ENCODE measurements at places on chromosomes 2 and 18. TPM values are rescaled to one million over a fixed set of nuclear protein-coding genes. Genes with fewer than 3 reads are reported as not detected.

Gene GFPT1
- 218 TPM for total RNA-seq

Gene MYO3B
- total RNA-seq, result 0.05 TPM

Gene CCDC102B
- 3.3 TPM for total RNA-seq

Gene NGEF
- 34.0 TPM for total RNA-seq

Gene LIMS3
- 0.90 TPM for total RNA-seq

Gene MAPK4
- total RNA-seq, result 0.27 TPM

Gene CCBE1
- 0.27 TPM for total RNA-seq

- no peaks in the 10 kb centered on the region for H3K36me3 ChIP-seq
- peaks cover 4% of the 10 kb centered on the region for H3K4me1 ChIP-seq
- no peak overlapping the region for H3K27ac ChIP-seq
- no peak overlapping the region for H3K4me3 ChIP-seq
- peaks cover 4% of the 10 kb centered on the region for H3K27me3 ChIP-seq
- no peak for DNase-seq
These were observed 15.5 kb downstream of the NEURL3 start for GRCh38 chr2:96489663-96490062.

DNA sequence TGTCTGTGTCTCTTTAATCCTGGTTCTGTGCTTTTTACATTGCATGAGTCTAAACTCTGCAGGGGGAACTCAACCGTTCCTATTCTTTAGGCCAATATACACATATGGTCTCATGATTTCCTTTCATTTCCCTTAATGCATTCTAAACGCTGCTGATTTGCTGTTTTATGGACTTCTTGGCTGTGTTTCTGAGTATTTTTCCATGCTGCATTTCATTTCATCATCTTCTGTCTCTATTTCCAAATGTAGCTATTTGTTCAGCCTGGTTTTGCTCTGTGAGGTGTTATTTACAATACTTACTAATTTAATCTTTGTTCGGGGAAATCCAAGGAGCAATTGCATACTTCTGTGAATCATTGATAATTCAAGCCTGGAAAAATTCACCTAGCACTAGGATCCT is 897.2 kb downstream of the TSN start:
- no peak overlapping the region for H3K4me3 ChIP-seq
- no peak for DNase-seq
- no peaks in the 10 kb centered on the region for H3K4me1 ChIP-seq
- H3K27me3 ChIP-seq, result no peaks in the 10 kb centered on the region
- no peak overlapping the region for H3K27ac ChIP-seq

DNA sequence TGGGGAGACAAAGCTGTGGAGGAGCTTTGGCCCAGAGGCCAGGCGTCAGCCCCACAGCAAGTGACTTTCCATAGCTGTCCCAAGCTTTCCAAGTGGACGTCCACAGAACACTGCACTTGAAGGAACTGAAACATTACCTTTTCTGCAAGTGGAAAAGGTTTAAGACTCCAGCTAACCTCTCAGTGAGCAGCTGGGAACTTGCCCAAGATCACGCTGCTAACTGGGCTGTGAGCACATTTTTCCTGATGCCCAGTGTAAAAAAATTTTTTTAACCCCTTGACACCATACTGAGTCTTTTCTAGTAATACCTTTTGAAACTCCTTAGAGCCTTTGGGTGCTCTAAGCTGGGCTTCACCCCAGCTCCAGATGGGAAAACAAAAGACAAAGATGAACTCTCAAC is 256.7 kb downstream of the HAUS1 start:
- H3K27me3 ChIP-seq, result no peaks in the 10 kb centered on the region
- DNase-seq, result no peak
- no peaks in the 10 kb centered on the region for H3K4me1 ChIP-seq
- H3K36me3 ChIP-seq, result no peaks in the 10 kb centered on the region

DNA sequence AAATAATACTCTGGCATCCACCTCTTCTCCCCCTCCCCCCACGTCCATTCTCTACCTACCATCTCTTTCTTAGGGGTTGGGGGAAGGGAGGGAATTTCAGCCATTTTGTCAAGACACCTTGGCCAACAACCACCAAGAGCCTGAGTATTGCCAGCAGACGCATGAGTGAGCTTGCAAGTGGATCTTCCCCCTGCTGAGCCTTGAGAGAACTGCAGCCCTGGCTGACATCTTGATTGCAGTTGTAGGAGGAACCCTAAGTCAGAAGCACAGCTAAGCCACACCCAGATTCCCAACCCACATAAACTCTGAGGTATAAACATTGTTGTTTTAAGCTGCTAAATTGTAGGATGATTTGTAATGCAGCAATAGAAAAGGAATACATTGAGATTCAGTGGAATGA is 165.6 kb downstream of the TMEFF2 start:
- H3K27ac ChIP-seq, result no peak overlapping the region
- no peak overlapping the region for H3K4me3 ChIP-seq
- no peaks in the 10 kb centered on the region for H3K27me3 ChIP-seq
- no peaks in the 10 kb centered on the region for H3K4me1 ChIP-seq
- no peaks in the 10 kb centered on the region for H3K36me3 ChIP-seq
- no peak for DNase-seq

GRCh38 chr2:120108749-120109148 is 95.9 kb downstream of the EPB41L5 start:
- no peak for DNase-seq
- no peak overlapping the region for H3K4me3 ChIP-seq
- no peaks in the 10 kb centered on the region for H3K27me3 ChIP-seq
- H3K27ac ChIP-seq, result no peak overlapping the region

DNA sequence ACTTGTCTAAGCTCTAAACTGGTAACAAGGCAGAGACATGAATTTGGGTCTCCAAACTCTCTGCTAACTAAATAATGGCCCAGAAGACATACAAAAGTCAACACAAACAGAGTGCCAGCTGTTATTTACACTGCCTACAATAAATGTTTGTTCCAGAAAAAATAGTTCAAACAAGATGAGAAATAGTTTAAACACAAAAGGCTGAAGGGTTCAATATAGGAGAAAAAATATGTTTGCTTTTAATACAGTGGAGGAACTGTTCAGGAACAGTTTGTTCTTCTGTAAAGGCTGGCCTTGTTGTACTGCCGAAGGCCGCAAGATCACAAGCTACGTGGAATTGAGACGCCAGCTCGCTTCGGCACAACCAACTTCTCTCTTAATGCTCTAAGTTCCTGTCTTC is 74.6 kb downstream of the AFF3 start:
- H3K27ac ChIP-seq, result no peak overlapping the region

DNA sequence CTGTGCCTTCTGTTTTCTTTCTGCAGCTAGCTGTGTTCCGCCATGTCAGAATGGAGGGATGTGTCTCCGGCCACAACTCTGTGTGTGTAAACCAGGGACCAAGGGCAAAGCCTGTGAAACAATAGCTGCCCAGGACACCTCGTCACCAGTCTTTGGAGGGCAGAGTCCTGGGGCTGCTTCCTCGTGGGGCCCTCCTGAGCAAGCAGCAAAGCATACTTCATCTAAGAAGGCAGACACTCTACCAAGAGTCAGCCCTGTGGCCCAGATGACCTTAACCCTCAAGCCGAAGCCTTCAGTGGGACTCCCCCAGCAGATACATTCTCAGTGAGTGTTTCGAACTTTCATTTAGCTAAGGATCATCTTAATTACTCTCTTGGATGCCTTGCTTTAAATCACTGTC is 74.1 kb downstream of the LTBP1 start:
- no peak for DNase-seq
- peaks cover 5% of the 10 kb centered on the region for H3K4me1 ChIP-seq
- H3K27ac ChIP-seq, result no peak overlapping the region
- H3K36me3 ChIP-seq, result no peaks in the 10 kb centered on the region

DNA sequence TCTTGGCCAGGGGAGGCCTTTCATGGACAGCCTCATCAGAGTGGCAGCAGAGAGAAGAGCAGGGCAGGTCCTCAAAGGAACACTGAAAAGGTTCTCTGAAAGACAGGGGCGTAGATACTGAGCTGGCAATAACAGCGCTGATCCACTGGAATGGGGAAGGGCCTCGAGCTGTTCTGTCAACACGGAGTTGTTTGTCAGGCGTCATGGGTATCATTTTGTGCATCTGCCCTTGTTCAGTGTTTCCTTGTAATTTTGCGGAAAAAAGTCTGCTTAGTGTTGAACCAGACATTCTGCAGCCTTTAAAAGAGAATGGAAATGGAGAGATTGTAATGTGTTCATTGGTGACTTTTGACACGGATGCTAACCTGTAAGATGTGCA is 21.5 kb downstream of the AGAP1 start:
- no peaks in the 10 kb centered on the region for H3K27me3 ChIP-seq
- no peak overlapping the region for H3K4me3 ChIP-seq
- no peaks in the 10 kb centered on the region for H3K36me3 ChIP-seq

DNA sequence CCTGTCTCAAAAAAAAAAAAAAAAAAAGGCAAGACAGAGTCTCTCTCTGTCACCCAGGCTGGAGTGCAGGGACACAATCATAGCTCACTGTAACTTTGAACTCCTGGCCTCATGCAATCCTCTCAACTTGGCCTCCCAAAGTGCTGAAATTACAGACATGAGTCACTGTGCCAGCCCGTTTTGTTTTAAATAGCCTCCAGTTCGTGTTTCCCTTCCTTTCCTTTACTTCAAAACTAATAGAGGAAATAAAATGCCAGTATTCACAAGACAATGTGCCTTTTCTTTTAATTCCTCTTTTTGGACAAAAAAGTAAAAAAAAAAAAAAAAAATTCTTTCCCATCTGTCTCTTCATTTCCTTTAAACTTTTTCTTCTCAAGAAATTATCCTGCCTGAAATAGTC is 54.5 kb upstream of the ACMSD start:
- no peaks in the 10 kb centered on the region for H3K4me1 ChIP-seq
- no peaks in the 10 kb centered on the region for H3K27me3 ChIP-seq
- H3K36me3 ChIP-seq, result no peaks in the 10 kb centered on the region
- no peak overlapping the region for H3K4me3 ChIP-seq

- no peak for DNase-seq
- no peak overlapping the region for H3K4me3 ChIP-seq
- no peaks in the 10 kb centered on the region for H3K36me3 ChIP-seq
- no peaks in the 10 kb centered on the region for H3K27me3 ChIP-seq
These were observed 40.4 kb downstream of the CYRIA start for GRCh38 chr2:16625201-16625729.

DNA sequence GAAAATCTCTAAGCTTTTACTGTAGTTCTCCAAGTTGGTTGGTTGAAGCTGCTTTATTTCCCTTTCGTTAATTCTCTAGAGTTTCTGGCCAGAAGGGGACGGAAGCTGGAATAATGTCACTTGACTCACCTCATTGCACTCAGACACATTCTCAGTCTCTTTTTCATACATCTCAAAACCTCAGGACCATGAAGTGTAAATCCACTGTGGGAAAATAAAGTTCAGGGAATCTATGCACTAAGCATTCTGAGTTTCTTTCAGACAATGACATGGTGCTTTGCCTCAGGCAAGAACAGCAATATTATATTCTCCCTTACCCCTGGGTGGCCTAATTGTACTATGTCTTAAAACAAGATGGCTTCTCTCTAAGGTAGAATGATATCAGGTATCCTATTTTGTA is 167.8 kb downstream of the PRPF40A start:
- DNase-seq, result no peak
- no peaks in the 10 kb centered on the region for H3K27me3 ChIP-seq
- H3K4me3 ChIP-seq, result no peak overlapping the region
- H3K36me3 ChIP-seq, result no peaks in the 10 kb centered on the region
- H3K27ac ChIP-seq, result no peak overlapping the region
